ENCODE measurements at places on chromosomes 1 and 21.

DNA sequence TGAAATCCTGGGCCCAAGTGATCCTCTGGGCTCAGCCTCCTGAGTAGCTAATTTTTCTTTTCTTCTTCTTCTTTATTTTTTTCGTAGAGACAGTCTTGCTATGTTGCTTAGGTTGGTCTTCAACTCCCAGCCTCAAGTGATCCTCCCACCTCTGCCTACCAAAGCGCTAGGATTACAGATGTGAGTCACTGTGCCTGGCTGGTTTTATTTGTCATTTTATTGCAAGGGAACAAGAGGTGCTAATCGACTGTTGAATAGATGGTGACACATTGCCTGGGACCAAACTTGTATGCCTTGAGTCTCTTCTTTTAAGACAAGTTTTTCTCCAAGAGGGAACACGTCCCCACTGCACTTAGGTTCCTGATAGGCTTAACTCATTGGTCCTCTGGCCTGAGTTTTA is 20.0 kb upstream of the KLHDC8A start:
- peaks cover 4% of the 10 kb centered on the region for H3K27me3 ChIP-seq
- DNase-seq: no peak
- peaks cover 2% of the 10 kb centered on the region for H3K4me1 ChIP-seq
- no peak overlapping the region for H3K27ac ChIP-seq
- no peaks in the 10 kb centered on the region for H3K36me3 ChIP-seq

DNA sequence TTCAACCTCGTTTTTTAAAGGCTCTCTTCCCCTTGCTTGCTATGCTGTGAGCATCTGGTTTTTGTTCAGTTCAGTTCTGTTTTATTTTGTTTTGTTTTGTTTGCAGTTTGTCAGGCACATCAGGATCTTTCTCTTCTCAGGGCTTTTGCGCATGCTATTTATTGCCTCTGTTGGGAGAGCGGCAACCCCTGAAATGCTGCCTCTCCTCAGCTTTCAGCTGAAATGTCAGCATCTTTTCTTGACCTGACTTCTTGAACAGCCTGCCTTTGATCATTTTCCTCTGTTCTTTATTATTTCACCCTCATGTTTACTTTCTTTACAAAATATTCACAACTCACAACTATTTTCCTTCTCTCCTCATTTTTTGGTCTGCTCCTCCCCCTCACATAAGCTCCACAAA is 50.4 kb upstream of the RC3H1 start:
- no peaks in the 10 kb centered on the region for H3K36me3 ChIP-seq
- H3K4me3 ChIP-seq: no peak overlapping the region
- no peak for DNase-seq
- H3K27ac ChIP-seq: no peak overlapping the region

DNA sequence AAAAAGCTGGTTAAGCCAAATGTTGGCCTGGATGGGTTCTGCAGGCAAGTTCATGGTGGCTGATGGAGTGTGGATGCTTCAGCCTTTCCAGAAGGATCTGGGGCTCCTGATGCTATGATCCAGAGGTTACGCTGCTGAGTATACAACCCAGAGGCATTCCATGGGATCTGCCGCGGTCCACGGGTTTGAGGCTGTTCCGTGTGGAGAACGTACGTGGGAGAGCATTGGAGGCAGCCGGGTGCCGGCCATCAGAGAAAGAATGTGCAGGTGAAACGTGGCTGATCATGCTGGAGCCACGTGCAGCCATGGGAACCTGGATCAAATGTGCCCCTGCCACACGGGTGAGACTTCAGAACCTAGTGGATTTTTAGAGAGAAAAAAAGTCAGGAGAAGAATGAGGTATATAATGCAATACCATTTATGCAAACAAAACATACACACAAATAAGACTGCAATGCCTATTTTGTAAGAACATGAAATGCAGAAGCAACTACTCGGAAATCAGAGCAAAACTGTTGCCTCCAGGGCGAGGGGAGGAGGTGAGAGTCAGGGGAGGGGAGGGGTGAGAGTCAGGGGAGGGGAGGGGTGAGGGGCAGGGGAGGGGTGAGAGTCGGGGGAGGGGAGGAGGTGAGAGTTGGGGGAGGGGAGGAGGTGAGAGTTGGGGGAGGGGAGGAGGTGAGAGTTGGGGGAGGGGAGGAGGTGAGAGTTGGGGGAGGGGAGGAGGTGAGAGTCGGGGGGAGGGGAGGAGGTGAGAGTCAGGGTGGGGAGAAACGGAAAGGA is 116.5 kb upstream of the C1orf174 start:
- no peaks in the 10 kb centered on the region for H3K4me1 ChIP-seq
- H3K4me3 ChIP-seq: no peak overlapping the region
- no peak overlapping the region for H3K27ac ChIP-seq
- no peaks in the 10 kb centered on the region for H3K27me3 ChIP-seq
- no peak for DNase-seq

DNA sequence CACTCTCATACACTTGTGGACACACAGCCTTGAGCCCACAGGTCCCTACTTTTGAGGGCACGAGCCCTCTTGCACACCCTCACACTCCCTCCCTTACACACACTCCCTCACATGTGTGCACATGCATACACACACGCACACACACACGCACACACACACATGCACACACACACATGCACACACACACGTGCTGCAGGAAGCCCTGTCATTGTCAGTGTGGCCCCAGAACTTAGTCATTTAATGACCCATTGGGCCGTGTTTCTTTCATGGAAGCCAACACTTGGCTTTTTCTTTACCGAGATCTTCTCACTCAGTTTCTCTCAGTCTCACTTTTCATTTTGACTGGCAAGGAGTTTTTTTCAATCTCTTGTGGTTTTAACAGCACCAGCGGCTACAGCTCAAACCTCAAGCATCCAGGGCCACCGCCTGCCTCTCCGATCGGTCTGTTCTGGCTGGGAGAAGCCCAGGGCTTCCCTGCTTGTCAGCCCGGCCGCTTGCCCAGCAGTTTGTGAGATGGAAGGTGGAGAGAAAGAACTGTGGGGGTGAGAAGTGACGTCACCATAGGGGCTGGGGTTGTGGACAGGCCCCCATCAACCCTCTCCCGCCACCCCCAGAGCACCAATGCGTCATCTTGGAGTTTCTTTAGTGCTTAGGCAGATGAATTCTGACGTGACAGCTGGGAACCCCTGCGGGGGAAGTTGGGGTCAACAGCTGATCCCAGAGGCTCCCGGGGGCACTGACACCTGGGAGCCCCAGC is 15.8 kb upstream of the TNFRSF8 start:
- no peak for DNase-seq
- H3K4me3 ChIP-seq: no peak overlapping the region
- H3K27ac ChIP-seq: no peak overlapping the region
- H3K36me3 ChIP-seq: no peaks in the 10 kb centered on the region

GRCh38 chr1:100452641-100453040 is 85.3 kb upstream of the GPR88 start:
- H3K36me3 ChIP-seq: peaks cover 21% of the 10 kb centered on the region
- DNase-seq: no peak
- peaks cover 38% of the 10 kb centered on the region for H3K4me1 ChIP-seq
- H3K27ac ChIP-seq: peak overlapping the region; percentile 95

DNA sequence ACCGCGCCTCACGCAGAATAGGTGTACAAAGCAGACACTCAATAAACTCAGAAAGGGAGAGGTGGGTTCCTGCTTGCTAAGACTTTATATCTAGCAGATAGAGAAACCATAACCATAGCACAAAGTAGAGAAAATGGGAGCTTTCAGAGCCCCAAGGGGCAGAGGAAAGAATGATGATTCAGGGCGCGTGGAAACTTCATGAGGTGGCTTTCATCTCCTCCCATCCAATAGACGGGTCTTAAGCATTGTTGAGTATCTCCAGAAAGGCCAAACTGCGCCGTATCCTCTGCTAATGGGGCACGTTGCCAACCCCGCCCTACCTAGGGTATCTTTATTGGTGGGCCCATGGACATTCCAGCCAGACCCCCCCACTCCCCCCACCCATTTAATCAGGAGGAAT is 778 bp upstream of the MIXL1 start:
- DNase-seq: no peak
- no peaks in the 10 kb centered on the region for H3K4me1 ChIP-seq
- H3K4me3 ChIP-seq: no peak overlapping the region
- H3K36me3 ChIP-seq: no peaks in the 10 kb centered on the region
- no peak overlapping the region for H3K27ac ChIP-seq
- H3K27me3 ChIP-seq: peaks cover 2% of the 10 kb centered on the region

DNA sequence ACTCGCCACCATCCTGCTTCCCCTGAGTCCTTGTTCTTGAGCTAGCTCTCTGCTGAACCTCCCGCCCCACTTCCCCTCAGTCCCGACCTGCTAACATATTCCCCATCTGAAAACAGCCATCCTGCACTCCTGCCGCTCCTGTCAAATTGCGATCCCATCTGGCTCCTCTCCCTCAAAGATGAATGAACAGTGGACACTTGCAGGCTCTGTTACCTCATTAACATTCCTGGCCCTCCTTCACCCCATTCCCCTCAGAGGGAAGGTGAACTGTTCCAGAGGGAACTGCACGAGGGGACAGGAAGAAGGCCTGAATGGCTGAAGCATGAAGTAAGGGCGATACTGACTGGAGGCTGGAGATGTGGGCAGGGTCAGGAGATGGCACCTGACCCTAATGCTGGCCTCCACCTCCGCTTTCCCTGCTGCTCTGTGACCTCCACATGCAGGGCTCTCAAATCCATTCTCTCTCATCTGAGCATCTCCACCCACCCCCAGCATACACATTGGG is 7.4 kb upstream of the CELSR2 start:
- DNase-seq: no peak
- peaks cover 23% of the 10 kb centered on the region for H3K36me3 ChIP-seq
- no peaks in the 10 kb centered on the region for H3K4me1 ChIP-seq
- H3K4me3 ChIP-seq: no peak overlapping the region

- peaks cover 36% of the 10 kb centered on the region for H3K4me1 ChIP-seq
- H3K4me3 ChIP-seq: no peak overlapping the region
- no peak for DNase-seq
- H3K27me3 ChIP-seq: no peaks in the 10 kb centered on the region
- H3K27ac ChIP-seq: peak overlapping the region; percentile 94
Measured at GRCh38 chr1:181032535-181032934, 1.2 kb upstream of the MR1 start.

GRCh38 chr1:214989341-214989740 is 93.2 kb upstream of the KCNK2 start:
- no peaks in the 10 kb centered on the region for H3K36me3 ChIP-seq
- DNase-seq: no peak

GRCh38 chr1:98557895-98558294 is 103.6 kb upstream of the SNX7 start:
- peaks cover 3% of the 10 kb centered on the region for H3K27me3 ChIP-seq
- no peaks in the 10 kb centered on the region for H3K36me3 ChIP-seq
- H3K4me1 ChIP-seq: no peaks in the 10 kb centered on the region
- DNase-seq: no peak

- peaks cover 17% of the 10 kb centered on the region for H3K4me1 ChIP-seq
- peak overlapping the region; percentile 58 for H3K4me3 ChIP-seq
- H3K27me3 ChIP-seq: no peaks in the 10 kb centered on the region
Measured at GRCh38 chr1:207823880-207824566, 72.2 kb downstream of the CD46 start.

GRCh38 chr1:186183970-186184628 is 191.0 kb downstream of the TPR start:
- H3K4me3 ChIP-seq: no peak overlapping the region
- H3K4me1 ChIP-seq: no peaks in the 10 kb centered on the region

DNA sequence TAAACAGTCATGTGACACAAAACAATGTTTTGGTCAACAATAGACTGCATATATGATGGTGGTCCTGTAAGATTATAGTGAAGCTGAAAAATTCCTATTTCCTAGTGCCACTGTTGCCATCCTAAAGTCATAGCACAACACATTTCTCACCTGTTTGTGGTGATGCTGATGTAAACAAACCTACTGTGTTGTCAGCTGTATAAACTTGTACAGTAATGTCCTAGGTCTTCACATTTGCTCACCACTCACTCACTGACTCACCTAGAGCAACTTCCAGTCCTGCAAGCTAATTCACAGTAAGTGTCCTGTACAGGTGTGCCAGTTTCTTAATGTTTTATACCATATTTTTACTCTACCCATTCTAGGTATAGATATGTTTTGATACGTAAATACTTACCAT is 326.1 kb upstream of the USP24 start:
- no peak overlapping the region for H3K27ac ChIP-seq
- no peak for DNase-seq
- H3K4me1 ChIP-seq: no peaks in the 10 kb centered on the region
- no peaks in the 10 kb centered on the region for H3K27me3 ChIP-seq

- DNase-seq: no peak
- H3K4me1 ChIP-seq: no peaks in the 10 kb centered on the region
- peaks cover 18% of the 10 kb centered on the region for H3K27me3 ChIP-seq
- no peak overlapping the region for H3K27ac ChIP-seq
Measured at GRCh38 chr1:53377438-53377841, 49.6 kb upstream of the LRP8 start.

DNA sequence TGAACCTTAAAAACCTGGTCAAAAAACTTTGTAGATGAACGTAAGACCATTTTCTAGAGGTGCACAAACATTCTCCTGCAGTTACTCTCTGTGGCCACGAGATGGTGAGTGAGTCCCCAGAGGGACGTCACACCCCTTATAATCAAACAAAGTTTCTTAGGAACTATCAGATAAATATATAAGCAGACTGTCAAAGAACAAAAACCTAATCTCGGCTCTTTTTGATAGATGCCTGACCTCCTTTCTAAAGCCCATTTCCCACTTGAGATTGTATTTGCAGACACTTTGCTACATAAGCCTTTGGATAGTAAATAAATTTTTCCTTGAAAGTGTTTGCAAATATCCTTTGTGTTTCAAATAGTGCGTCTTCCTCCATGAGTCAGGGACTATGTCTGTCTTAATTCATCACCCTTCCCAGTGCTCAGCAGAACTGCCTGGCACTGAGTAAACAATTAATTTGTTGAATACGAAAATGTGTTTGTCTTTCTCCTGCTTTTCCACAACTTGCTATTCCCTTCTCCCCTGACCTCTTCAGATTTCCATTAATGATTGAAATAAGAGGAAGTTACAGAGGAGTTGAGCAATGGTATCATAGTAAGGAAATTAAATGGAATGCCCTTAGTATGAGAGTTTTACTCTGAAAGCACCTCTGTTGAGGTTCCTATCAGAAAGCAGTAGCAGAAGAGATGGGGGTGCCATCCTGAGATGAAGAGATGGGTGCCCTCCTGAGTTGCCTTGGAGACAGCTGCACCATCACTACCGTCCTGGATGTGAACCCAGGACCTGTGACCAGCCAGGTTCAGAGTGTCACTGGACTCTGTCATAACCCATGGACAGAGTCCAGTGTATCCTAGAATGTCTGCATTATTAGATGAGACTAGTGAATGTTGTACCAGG is 57.8 kb upstream of the RAVER2 start:
- H3K27me3 ChIP-seq: no peaks in the 10 kb centered on the region
- no peak overlapping the region for H3K27ac ChIP-seq
- no peak overlapping the region for H3K4me3 ChIP-seq
- peak; percentile 24 for DNase-seq
- H3K36me3 ChIP-seq: no peaks in the 10 kb centered on the region
- no peaks in the 10 kb centered on the region for H3K4me1 ChIP-seq

DNA sequence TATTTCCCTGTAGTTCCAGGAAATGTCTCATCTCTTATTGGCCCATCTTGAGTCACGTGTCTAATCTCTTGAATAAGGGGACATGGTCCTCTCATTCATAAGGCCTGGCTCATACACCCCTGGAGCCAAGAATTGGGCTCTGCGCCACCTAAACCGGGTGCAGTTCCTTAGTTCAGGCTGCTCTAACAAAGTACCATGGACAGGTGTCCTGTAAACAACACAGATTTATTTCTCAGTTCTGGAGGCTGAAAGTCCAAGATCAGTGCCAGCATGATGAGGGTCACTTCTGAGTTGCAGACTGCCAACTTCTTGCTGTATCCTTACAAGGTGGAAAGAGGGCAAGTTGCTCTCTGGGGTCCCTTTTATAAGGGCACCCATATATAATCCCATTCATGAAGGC is 60.2 kb upstream of the VAMP3 start:
- no peak overlapping the region for H3K27ac ChIP-seq
- no peak overlapping the region for H3K4me3 ChIP-seq
- H3K4me1 ChIP-seq: peaks cover 2% of the 10 kb centered on the region
- H3K36me3 ChIP-seq: no peaks in the 10 kb centered on the region
- H3K27me3 ChIP-seq: peaks cover 28% of the 10 kb centered on the region

Measured in T-cell (primary cell).